T follicular helper cell (primary cell): ENCODE measurements at places on chromosomes 3 and 15.
A peak's percentile ranks its signal among the peaks of the same experiment; 100 is the strongest.

GRCh38 chr3:10437272-10437994 lies 68.0 kb downstream of the ATP2B2 start:
- peak; percentile 23 for DNase-seq

DNA sequence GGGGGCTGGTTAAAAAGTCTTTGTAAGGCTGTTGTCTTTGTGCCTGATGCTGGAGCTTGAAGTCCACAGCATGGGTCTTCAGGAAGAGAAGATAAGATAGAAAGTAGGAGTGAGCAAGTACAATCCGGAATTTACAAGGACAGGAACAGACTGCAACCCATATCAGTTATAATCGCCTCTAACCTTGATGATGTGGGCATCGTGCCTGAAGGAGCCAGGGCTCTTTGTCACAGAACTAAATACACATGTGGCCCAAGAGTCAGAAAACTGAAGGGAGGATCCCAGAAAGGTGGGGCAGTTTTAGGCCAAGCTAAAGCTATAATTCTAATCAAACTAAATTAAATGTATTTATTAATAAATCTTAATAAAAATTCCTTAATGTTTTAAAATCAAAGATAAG lies 132.2 kb downstream of the TMCO5A start:
- no peak for DNase-seq

DNA sequence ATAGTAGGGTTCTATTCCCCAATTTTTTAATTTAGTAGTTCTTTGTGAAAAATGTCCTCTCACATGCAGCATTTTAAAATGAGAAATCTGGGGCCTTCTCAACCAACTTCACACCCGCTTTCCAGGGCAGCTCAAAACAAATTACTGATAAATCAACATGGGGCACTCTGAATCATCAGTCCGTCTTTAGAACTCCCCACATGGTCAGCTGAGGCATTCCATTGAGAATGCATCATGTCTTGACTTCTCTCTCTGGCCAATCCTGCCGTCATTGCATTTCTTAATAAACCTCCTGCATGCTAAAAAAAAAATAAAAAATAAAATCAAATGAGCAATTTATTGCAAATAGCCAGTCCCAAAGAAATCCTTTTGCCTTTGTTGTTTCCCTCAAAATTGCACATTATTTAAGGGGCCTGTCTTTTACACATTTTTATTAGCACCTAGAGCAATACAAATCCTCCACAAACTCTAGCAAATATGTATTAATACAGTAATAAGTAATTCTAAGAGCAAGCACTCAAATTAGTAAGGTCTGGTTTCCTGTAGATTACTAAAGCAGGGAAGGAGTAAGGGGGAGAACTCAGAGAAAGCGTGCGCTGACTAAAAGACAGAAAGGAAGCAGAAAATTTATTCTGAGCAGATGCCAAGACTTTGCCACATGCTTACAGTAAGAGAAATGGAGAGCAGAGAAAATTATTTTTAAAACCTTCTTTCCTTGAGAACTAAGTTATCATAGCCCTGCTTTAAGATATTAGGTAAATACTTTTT lies 175.7 kb downstream of the TNIK start:
- DNase-seq = no peak

- DNase-seq = no peak
Observed at GRCh38 chr3:81554388-81554787, 207.1 kb downstream of the GBE1 start.

DNA sequence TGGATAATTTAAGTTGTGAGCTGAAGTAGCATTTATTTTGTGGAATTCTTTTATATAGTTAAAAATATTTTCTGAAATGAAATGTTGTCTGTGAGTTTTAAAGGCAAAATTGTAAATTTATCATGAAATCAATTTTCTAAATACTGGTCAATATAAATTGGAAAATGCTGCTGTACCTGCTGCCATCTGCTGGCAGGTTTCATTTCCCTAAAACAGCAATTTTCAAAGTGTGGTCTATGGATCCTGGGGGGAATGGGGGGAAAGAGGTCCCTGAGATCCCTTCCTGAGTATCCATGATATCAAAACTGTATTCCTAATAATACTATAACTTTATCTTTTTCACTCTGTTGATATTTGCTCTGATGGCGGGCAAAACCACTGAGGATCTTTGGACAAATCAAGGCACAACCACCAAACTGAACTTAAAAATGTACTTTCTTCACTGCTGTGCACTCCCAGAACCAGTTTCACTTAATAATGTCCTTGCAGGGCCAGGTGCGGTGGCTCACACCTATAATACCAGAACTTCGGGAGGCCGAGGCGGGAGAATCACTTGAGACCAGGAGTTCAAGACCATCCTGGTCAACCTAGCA lies 17.2 kb upstream of the CCR4 start:
- DNase-seq = no peak

GRCh38 chr3:41095702-41096101 lies 103.6 kb upstream of the CTNNB1 start:
- DNase-seq = no peak

DNA sequence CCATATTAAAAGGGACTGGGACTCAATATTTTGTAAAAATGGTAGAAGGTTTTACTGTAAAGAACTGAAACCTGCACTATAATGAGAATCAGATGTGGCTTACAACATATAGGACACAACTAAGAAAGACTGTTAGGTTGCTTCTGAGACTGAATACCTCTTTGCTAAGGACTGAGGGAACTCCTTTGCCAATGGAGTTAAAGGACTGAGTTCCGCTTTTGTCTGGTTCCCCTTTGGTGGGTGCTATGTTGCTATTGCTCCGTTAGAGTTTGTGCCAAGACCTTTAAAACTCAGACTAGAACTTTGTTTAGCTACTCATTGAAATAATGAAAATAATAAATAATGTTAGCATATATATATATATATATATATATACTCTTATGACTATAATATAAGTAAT lies 147.8 kb upstream of the KCNMB2 start:
- DNase-seq = no peak
